Coronary artery (tissue), 2 donors: ENCODE measurements at places on chromosomes 1 and 21.

DNA sequence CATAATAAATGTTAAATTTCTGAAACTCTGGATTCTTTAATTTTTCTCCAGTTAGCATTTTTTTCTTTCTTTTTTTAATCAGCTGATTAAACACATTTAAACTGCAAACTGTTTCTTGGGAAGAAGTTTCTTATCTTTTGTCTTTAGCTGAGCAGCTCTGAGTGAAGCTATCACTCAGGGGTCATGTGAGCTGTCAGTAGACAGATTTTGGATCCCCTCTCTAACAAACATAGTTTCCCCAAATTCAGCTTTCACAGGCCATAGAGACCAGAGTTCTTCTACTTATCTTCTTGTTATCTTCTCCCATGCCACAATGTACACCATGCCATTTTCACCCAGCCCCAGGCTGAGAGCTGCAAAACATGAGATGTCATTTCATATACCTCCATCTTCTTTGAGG lies 148.9 kb downstream of the CDC42BPA start:
- DNase-seq: no peak

DNA sequence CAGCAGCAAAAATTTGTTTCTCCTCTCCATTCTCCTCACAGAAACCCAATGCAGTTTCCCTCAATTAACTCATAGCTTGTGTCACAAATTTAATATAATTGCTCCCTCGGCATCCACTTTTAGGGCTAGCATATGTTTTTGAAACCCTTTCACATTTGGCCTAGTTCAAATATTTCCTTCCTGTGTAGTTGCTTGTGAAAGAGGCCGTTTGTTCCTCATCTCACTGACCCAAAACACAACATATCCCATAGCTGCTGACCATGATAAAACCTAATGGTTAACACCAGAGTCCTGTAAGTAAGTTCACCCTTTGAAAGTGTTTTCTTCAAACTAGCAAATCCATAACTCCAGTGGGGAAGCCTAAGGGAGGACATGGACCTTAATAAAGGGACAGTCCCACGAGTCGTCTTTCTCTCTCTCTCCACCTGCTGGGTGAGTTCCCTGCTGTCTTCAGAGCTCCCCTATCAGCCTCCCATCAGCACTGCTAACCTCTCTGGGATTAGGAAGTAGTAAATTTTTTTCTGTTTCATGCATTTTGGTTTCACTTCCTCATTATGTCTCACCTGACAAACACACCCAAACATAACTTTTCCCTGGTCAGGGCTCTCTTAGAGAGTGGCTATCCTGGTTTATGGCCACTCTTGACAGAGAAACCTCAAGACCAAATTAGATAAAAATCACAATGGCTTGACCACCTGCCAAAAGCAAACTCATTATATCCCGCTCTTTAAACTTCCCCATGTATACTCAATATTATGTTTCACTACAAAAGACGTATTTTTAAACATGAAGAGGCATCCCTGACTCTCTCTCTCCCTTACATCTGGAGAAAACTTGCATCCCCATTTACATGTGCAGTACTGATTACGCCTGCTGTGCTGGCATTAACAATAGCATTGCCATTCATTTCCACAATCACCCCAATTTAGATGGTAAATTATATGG lies 177.7 kb upstream of the HP1BP3 start:
- no peak for DNase-seq

GRCh38 chr1:212760126-212760823 lies 31.3 kb downstream of the NSL1 start:
- DNase-seq: no peak

GRCh38 chr1:6209661-6210580 lies 4.0 kb downstream of the RNF207 start:
- no peak for DNase-seq

GRCh38 chr1:225845571-225846259 lies 35.8 kb downstream of the EPHX1 start:
- DNase-seq: peak; percentile 85

DNA sequence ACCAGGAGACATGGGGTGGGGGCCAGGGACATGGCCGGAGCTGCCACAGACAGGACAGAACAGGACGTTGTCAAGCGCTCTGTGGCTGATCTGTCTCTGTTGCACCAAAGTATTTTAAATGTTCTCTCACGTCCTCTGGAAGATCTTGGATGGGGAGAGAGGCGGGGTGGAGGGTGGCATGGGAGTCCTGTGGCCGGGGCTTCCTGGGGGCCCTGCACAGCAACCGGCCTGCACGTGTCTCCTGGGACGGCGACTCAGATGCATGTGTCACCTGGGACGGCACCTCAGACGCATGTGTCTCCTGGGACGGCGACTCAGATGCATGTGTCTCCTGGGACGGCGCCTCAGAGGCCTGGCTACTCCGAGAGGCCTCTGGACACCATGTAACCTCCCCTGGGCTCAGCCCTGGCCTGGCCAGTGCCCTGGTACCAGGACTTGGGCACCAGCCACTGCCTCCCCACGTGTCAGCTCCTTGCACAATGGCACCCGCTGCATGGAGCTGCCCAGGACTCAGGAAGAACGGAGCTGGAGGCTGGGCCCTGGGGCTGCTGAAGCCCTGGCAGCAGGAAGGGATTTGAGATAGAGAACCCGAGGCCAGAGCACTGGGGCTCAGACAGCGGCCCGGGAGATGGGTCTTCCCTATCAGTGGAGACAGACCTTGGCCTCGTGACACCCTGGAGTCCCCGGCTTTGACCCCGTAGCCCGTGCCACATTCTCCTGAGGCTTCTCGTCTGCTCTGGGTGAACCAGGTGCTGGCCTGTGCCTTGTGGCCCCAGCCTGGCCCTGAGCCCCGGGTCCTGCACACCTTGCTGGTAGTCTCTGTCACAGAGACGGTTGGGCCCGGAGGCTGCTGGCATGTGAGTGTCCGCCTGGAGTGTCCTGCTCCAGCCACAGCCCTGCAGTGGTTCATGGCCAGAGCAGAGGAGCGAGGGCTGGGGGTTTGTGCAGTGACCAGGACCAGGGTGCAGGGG lies 14.7 kb upstream of the SLC19A1 start:
- DNase-seq: no peak

DNA sequence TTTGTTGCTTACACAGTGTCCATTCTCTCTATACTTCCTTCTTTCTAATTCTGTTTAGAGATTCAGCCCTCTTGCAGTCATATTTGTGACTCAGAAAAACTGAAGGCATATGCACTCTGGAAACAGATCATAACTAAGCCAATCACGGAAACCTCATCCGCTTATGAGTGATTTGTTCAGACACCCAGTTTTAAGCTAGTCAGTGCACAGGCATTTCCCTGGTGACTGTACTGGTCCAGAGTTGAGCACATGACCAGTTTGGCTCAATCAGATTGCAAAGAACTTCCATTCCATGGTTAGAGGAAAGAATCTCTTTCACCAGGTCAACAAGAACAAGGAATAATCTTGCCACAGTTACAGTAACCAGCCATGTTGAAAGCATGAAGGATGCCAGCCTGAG lies 69.2 kb upstream of the SGIP1 start:
- no peak for DNase-seq

GRCh38 chr1:213622365-213623063 lies 365.3 kb upstream of the PROX1 start:
- DNase-seq: no peak

DNA sequence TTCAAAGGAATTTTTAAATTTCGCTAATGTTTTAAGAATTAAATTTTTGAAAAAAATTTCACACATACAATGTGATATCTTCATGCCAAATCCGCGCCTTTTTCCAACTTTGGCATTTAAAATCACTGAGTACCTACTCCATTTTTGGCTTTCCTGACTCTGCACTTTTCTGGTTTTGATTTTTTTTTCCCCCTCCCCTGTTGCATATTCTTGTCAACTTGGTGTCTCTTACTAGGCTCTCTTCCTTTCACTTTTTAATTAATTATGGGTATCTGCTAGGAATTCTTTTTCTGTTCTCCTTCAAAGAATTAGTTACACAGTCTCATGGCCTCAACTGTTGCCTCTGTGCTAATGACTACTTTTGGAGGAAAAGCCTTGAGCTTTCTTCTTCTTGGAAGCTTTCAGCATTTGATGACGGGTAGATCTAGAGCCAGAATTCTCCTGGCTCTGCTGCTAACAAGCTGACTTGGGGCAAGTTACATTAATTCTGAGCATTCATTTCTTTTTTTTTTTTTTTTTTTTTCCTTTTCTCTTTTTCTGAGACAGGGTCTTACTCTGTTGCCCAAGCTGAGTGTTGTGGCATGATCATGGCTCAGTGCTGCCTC lies 1.8 kb downstream of the AGL start:
- DNase-seq: no peak

DNA sequence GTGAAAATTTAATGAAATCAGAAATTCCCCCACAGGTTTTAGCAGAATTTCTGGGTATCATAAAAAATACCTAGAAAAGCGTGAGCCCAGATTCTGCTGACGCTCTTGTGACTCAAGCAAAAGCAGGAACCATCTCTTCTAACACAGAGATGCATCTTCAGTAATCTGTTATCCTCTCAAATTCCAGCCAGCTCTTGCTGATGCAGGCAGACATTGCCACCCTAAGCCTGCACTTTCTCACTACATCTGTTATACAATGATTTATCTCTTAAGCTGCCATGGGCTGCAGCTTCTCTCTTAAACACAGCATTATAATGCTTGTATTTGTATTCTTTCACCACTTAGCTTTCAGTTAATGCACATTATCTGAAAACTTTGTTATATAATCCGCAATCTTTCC lies 113.0 kb upstream of the RGS1 start:
- DNase-seq: no peak

DNA sequence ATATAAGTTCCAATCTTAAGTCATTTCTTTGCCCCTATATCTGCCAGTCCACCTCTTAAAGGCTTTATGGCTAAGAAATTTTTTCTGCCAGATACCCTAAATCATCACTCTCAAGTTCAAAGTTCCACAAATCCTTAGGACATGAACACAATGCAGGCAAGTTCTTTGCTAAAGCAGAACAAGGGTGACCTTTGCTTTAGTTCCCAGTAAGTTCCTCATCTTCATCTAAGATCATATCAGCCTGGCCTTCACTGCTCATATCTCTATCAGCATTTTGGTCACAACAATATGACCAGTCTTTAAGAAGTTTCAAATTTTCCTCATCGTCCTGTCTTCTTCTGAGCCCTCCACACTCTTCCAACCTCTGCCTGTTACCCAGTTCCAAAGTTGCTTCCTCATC lies 402.2 kb upstream of the RUNX1 start:
- no peak for DNase-seq

DNA sequence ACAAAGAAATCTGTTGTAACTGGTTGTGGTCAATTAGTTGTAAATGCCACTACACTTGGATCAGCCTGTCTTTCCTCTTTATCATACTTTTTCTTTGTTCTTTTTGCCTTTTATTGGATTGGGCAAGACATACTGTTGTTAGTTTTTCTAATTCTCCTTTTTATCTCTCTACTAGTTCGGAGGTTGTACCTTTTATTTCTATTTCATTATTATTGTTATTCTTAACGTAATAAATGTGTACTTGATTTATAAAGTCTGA lies 59.2 kb downstream of the IVNS1ABP start:
- no peak for DNase-seq

GRCh38 chr1:33599516-33600115 lies 127.2 kb downstream of the ZSCAN20 start:
- DNase-seq: peak; percentile 52

GRCh38 chr1:7317888-7318287 lies 453.2 kb upstream of the VAMP3 start:
- no peak for DNase-seq

GRCh38 chr1:248372394-248372793 lies 3.2 kb upstream of the OR2T6 start:
- DNase-seq: no peak

GRCh38 chr1:7482772-7483495 lies 288.2 kb upstream of the VAMP3 start:
- DNase-seq: no peak

GRCh38 chr1:18954270-18955071 lies 2.0 kb downstream of the IFFO2 start:
- no peak for DNase-seq

DNA sequence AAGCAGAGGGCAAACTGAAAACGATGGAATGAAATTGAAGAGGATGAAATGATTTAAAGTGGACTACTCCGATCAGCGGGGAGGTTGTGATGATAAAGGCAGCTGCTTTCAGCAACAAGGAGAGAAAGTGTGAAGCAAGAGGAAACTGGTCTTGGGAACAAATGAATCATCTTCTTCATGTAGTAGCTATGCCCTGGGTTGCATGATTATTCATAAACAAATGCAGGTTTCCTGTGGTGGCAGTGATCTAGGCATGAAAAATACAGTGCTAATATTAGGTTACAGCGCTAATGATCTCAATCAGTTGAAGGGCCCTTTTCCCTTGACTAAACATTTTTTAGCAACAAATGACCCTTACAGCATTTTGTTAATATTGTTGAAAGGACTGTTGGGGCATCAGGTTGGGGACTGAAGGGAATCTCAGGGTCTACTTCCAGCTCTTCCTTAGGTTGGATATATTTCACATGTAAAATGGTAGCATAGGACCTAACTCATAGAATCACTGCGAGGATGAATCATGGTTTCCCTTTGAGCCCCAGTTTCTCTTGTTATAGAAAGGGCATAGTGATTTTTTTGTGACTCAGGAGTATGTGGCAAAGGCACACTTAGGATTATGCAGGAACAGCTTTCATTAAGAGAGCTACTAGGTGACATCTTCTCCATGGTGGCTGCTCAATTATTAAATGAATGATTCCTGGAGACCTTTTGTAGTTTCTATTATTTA lies 1.9 kb upstream of the ZFYVE9 start:
- DNase-seq: no peak

GRCh38 chr1:46747683-46748288 lies 28.9 kb upstream of the EFCAB14 start:
- DNase-seq: no peak

GRCh38 chr1:203581841-203582240 lies 44.8 kb upstream of the ATP2B4 start:
- DNase-seq: no peak

- no peak for DNase-seq
Observed at GRCh38 chr1:63523738-63524137, 413 bp downstream of the EFCAB7 start.
